ENCODE measurements at places on chromosomes 7 and 10. TPM values are rescaled to one million over a fixed set of nuclear protein-coding genes. Genes with fewer than 3 reads are reported as not detected.
A peak's percentile ranks its signal among the peaks of the same experiment; 100 is the strongest.

PDGFA gene
- 32.2 TPM for total RNA-seq

FAM25A gene
- not detected for total RNA-seq

GPR37 gene
- total RNA-seq = 0.09 TPM

LRRTM3 gene
- total RNA-seq = not detected

ADAM8 gene
- total RNA-seq = 1.4 TPM

GIMAP1 gene
- total RNA-seq = 3.3 TPM

ADD3 gene
- 127 TPM for total RNA-seq

FIS1 gene
- 315 TPM for total RNA-seq

PODXL gene
- 60.7 TPM for total RNA-seq

C10orf67 gene
- 0.18 TPM for total RNA-seq

PTPRN2 gene
- 1.8 TPM for total RNA-seq

ADRB1 gene
- total RNA-seq = 60.8 TPM

PRSS2 gene
- not detected for total RNA-seq

MAGI2 gene
- total RNA-seq = 8.0 TPM

PRSS58 gene
- not detected for total RNA-seq

ASZ1 gene
- total RNA-seq = not detected

SH3PXD2A gene
- total RNA-seq = 30.2 TPM

GHRHR gene
- not detected for total RNA-seq

PRLHR gene
- not detected for total RNA-seq

ZKSCAN1 gene
- 48.5 TPM for total RNA-seq

- DNase-seq = no peak
These were observed 10.3 kb upstream of the ZC3HAV1L start for GRCh38 chr7:139046143-139046542.

DNA sequence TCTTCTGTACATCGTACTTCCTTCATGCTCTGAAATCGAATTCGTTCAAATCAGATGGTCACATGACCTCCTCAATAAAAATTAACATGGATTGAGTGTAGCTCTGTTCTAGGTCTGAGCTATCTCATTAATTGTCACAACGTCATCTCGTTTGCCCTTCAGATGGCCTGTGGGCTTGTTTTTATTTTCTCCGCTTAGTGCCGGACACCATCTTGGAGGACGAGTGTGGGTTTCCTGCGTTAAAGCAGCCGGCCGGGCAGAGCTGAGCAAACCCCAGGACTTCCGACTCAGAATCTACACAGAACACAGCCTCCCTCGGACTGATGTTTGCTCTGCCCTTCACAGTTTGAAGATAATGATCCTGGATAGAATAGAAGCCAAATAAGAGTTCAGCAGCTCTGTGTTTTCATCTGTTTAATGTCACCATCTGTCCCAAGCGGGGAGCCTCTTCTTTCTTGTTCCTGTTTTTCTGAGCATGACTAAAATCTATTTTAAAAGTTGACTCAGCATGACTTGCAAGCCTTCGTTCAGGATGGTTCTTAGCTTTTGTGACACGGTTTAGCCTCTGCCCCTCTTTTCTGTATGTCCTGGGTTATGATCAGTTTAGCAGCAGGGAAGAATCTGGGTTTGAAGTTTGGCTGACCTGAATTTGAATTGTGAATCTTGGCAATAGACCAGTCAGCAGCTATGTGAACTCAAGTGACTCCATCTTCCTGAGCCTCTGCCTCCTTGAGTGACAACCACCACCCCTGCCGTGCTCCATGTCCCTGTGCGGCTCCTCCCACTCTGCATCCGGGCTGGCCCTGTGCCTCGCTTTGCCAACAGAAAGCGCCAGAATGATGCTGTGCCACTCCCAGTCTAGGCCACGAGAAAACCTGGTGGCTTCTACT, 30.6 kb upstream of the GALNTL5 start:
- peak; percentile 70 for DNase-seq

GRCh38 chr7:66333443-66333842, 128.3 kb downstream of the TPST1 start:
- no peak for DNase-seq

DNA sequence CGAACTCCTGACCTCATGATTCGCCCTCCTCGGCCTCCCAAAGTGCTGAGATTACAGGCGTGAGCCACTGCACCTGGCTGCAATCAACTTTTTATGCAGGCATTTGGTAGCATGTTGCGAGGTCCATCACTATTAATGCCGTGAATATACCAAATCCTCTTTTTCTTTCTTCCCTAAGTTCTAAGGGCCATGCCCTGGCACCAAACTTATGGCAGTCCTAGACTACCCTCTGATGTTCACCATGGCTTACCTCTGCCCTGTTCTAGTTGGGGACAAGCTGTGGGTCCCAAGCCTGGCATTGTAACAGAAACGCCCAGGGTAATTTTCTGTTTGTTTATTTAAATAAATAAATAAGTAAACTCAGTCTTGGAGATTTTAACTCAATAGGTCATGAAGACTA, 13.3 kb downstream of the PRSS2 start:
- DNase-seq = no peak

- no peak for DNase-seq
These were observed 64.3 kb downstream of the MYL10 start for GRCh38 chr7:101564778-101565211.

GRCh38 chr7:5429253-5429856, 5.7 kb upstream of the TNRC18 start:
- DNase-seq = peak; percentile 86

GRCh38 chr10:131358741-131359442, 47.4 kb upstream of the TCERG1L start:
- DNase-seq = no peak

- peak; percentile 90 for DNase-seq
These were observed at the start of gene PLAC9 for GRCh38 chr10:80132299-80133139. TSS of gene PLAC9 (plus strand) at chr10:80132730. CDS start at chr10:80132763, 33 bp downstream.

DNA sequence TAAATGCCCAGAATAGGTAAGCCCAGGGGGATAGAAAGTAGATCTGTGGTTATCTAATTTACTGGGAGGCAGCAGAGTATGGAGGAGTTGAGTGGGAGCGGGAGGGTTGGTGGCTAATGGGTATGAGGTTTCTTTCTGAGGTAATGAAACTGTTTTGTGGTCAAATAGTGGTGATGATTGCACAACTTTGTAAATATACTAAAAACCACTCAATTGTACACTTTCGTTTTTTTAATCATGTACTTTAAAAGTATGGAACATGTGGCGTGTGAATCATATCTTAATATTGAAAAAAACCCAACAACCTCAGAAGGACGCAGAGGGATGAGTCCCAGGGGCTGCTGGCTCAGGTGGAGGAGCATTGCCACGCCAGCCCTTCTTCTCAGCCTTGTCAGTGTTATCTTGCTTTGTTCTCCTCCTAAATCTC, 118.1 kb downstream of the WDR11 start:
- DNase-seq = no peak

DNA sequence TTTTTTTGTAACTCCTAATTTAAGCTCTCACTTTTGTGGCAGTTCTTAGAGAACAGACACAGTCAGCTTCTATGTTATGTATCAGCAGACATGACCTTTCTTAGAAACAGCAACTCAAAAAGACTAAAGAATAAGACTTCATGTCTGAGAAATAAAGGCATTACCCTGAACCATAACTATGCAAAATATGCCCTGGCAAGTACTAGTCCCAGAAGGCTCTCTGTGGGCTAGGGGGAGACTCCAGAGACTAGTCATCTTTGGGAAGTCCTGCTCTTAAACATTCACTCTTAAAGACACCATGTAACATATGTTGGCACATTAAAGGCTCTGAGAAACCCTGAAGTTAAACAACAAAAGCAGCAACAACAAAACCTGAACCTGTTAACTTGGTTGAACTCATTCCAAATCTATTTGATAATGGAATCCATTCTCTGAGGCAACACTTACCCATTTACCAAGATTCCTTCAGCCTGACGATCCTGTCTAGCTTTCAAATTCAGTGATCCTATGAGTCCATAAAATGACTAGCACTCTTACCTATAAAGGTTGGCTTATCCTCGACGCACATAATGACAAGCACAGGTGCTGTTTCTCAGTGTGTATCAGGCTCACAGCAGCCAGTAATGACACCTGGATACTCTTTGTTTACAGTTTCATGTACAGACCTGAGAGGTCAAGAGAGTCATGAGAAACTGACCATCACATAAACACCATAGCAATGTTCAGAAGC, 62.3 kb downstream of the OSBPL3 start:
- DNase-seq = no peak

DNA sequence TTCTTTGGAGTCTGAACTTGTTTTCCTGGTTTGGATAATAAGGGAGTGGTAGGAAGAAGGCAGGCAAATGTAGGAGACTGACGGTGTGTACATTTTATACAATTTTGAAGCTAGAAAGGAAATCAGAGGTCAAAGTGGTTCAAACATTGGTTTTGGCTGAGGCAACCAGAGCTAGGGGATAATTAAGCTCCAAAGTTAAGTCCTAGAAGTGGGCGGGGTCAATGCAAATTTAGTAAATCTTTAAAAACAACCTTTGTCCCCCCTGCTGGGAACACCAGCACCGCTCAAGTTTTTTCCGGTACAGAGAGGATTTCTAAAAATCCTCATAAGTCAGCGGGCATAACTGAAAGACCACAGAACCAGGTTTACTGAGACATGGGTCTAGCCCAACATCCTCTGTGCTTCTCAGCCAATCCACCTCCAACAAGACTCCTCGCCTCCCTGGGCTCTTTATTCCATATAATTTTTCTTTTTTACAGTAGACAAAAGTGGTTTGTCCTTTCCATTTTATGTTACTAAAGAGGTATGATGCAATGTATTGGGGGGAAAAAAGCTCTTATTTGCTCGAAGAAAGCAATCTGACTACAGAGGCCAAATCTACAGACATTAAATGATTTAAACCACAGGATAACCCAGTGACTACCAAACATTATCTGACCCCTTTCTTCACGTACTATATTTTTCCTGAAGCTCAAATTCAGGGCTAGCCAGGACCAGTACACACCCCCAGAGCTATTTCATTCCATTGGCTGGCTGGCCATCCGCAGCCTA, 1.6 kb downstream of the GLUD1 start:
- no peak for DNase-seq

GRCh38 chr7:124031406-124031805, 1.5 kb downstream of the TMEM229A start:
- DNase-seq = no peak

GRCh38 chr7:91850455-91850854, 30.0 kb downstream of the MTERF1 start:
- no peak for DNase-seq

GRCh38 chr10:78876449-78876848, 192.3 kb upstream of the ZMIZ1 start:
- no peak for DNase-seq

GRCh38 chr10:91758303-91759146, 39.7 kb upstream of the TNKS2 start:
- DNase-seq = no peak

- DNase-seq = no peak
These were observed 223.6 kb upstream of the CELF2 start for GRCh38 chr10:10794046-10794445.

GRCh38 chr10:112510384-112510783, 63.4 kb downstream of the VTI1A start:
- no peak for DNase-seq

DNA sequence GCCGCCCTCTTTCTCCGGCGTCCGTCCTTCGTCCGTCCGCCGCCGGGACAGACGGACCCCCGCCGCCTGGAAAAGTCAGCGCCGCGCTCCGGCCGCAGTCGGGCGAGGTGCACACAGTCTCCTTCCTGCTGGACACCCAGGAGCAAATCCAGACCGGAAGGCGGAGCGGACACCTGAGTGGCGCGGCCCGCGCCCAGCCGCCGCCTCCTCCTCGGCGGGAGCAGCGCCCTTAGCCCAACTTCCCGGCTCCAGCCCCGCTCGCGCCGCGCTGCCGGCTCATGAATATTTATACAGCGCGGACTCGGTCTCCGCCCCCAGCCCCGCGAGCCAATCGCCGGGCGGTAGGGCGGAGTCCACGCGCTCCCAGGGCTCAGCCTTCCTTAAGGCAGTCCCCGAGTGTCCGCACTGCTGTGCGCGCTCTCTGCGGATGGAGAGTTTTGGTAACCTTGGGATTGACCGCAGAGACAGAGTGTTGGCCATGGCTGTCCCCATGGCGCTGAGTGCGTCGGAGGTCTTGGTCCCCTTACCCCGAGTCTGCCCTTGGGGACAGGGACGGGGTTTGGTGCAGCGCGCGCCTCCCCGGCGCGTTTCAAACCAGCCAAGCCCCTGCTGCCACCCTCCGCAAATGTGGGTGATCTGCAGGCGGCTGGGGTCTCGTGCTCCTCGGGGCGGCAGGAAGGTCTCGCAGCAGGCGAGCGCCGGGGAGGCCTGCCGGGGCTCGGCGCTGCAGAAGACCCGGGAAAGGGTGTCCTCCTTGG, at the start of gene FZD8:
Gene FZD8, minus strand, starts transcription at position 262 of the 758 bp plus-strand sequence. CDS start 867 bp downstream, outside the sequence.
- DNase-seq = peak; percentile 98

DNA sequence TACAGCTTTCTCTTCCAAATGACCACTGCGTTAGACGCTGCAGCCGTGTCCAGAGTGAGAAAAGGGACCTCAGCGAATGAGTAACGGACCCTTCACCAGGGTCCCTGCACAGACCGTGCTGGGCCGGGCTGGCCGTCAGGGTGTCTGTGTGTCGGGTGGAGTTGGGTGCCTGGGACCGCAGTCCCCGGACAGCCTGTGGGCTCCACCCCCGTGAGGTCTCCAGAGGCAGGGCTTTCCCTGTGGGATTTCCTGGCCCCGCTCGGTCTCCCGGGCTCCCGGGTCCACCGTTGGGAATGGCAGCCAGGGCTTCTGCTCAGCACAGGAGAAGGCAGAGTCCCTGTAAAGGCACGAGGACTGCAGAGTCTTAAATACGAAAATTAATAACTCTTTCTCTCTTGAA, 509.7 kb downstream of the TCERG1L start:
- DNase-seq = no peak

DNA sequence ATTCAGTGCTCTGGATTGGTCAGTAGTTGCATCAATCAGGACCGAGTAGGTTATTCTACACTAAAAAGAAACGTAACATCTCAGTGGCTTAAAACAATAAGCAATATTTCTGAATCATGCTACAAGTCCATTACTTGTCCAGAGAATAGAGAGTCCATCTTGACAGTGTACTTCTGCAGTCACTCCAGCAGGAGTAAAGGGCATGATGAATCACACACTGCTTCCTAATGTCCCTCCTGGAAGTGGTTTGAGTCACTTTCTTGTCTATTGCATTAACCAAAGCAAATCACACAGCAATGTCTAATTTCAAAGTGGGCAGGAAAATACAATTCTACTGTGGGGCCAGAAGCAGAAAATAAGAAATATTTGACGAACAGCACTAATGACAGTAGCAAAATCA, 124.8 kb downstream of the TSPAN12 start:
- DNase-seq = no peak

- DNase-seq = peak; percentile 81
These were observed 97.5 kb downstream of the TCF7L2 start for GRCh38 chr10:113047605-113047962.

DNA sequence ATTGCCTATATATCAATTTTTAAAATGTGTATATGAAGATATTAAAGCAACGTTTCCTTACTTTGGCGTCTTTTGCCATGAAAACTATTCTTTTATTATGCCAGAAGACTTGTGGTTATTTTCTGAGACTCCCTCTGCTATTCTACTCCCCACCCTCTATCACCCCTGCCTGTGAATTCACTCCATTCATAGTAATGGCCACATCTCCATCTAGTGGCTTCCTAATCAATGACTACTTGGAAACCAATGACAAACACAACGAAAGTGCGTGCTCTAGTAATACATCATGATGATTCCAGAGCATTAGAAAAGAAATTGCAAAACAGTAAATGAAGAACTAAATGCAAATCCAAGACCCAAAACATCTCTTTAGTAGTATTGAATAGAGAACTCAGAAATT, 186.7 kb upstream of the HGF start:
- DNase-seq = no peak

- no peak for DNase-seq
These were observed 116.2 kb upstream of the AFAP1L2 start for GRCh38 chr10:114520453-114520852.

GRCh38 chr7:114439581-114439980, 25.0 kb downstream of the FOXP2 start:
- peak; percentile 2 for DNase-seq

All from right cardiac atrium (tissue), 5 donors.